Activated CD8-positive, alpha-beta memory T cell treated with anti-CD3 and anti-CD28 coated beads, Interleukin-2, amount 50 U/mL, for 48 hours (primary cell): ENCODE measurements at places on chromosomes 3 and 15.

DNA sequence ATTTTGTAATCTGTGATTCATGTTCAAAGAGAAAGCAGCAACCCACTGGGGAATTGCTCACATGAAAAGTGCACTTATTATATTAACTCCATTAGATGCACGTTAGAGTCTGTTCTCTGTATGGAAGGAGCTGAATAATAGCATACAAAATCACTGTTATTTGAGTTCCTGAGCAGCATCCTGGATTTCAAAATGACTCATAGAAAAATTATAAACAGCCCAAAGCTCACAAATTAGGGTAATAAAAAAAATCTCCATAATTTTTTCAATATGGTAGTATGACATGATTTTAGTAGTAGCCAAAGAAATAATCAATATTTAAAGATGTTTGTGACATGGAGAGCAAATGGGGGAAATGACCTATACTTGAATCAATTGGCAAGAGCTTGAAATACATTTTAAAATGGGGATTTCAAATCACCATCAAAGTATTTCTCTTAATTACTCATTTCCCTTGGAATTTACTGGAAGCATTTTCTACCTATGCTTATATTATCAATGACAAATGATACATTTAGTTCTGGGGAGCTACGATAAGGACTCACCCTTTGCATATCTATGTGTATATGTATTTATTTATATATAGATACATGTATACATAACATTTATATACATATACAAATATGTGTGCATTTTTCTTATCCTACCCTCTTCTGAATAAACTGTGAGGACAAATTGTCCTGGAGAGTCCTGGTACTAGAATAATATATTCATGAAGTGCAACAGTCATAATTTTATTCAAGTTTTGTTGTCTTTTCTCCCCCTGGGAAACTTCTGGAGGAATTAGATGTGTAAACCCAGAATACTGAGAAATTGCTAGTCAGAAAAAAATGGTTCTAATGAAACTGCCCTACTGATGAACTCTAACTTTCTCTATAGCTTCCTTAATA, 116.3 kb downstream of the RPL22L1 start:
- no peak for DNase-seq

GRCh38 chr3:108554913-108555571, 34.2 kb downstream of the CIP2A start:
- no peak for DNase-seq

GRCh38 chr15:35293353-35294130, 208.4 kb upstream of the NANOGP8 start:
- DNase-seq = no peak

DNA sequence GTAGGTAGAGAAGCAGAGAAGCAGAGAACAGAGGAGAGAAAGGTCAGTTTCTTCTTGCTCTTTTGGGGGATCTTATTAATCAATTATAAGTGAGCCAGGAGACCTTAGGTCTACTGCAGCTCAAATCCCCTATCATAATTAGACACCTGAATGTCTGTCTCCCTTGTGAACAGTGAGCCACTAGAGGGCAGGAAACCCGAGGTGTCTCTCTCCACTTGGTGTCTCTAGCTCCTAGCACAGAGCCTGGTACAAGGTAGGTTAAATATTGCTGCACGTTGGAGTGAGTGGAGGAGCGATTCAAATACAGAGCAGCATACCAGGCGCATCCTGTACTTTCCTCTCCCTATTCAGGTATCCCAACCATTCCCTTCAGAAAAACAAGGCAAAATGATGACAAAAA, 2.0 kb upstream of the ST8SIA2 start:
- DNase-seq = no peak

DNA sequence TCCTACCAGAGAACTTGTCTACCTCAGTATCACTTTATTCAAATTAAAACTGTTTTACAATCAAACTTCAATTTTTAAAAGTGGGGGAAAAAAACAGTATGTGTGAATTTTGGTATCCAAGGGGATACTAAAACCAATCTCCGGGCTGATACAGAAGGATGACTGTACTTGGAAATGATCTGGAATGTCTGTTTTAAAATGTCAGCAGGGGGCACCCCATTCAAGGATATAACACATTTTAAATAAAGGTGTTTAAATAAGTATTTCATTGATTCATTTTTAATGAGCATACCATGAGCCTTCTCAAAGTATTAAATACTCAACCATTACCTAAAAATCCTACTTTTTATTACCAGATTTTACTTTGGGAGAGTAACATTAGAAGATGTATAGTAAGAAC, 67.9 kb downstream of the ULK4 start:
- no peak for DNase-seq

- DNase-seq = no peak
Measured at GRCh38 chr3:168472783-168473182, 377.1 kb upstream of the GOLIM4 start.

DNA sequence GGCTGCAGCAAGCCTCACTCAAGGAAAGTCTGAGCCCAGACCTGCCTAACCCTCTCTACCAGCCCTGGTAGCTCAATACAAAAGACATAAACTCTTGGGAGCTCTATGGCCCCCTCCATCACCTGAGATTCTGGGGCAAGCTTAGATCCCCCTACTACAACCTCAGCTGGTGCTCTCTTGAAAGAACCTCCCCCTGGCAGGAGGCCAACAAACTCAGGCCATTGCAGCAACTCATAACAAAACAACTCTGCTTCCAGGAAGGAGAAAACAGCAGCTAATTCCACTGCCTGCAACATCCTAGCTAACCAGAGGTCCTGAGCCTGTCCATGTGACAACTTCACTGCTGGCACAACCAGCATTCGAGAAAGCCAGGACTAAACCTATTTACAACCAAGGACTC, 169.2 kb downstream of the ROBO1 start:
- DNase-seq = no peak

DNA sequence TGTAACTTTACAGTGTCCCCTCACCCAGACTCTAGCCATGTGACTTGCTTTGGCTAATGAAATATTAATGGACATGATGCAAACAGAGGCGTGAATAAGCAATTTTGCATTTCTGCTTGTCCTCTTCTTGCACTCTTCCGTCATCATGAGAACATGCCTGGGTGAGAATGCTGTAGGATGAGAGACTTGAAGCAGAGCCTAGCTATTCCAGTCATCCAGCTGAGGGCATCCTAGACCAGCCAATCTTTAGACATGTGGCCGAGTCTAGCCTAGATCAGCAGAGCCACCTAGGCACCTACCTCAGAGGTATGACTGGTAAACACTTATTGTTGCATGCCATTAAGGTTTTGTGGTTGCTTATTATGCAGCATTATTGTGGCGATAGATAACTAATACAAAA, 450.5 kb upstream of the AZI2 start:
- no peak for DNase-seq

GRCh38 chr15:88917760-88918159, 4.6 kb upstream of the MFGE8 start:
- DNase-seq = no peak

GRCh38 chr3:9279966-9280365, 30.5 kb upstream of the SRGAP3 start:
- DNase-seq = no peak

GRCh38 chr3:87359826-87360225, 83.4 kb upstream of the POU1F1 start:
- no peak for DNase-seq

DNA sequence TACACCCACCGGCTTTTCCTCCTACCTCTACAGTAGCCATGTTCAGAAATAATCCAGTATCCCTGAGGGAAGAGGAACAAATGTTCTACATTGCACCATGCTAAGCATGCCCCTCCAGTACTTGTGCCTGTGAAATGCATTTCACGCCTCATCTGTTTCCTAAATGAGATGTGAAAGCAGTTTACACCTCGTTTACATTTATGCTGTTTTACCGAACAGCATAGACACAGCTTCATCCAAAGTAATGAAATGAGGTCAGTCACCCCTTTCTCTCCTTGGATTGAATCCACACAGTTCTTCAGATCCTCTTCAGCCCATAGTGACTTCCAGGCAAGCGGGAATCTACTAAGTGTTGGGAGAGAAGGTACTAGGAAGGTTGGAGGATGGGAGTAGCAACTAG, 514.3 kb downstream of the PDCD6IP start:
- no peak for DNase-seq

- DNase-seq = no peak
Measured at GRCh38 chr3:46649436-46649835, 37.1 kb downstream of the FAM240A start.

GRCh38 chr3:157647820-157648219, 144.6 kb upstream of the VEPH1 start:
- DNase-seq = no peak

GRCh38 chr3:147705651-147706051, 296.5 kb downstream of the ZIC1 start:
- no peak for DNase-seq

DNA sequence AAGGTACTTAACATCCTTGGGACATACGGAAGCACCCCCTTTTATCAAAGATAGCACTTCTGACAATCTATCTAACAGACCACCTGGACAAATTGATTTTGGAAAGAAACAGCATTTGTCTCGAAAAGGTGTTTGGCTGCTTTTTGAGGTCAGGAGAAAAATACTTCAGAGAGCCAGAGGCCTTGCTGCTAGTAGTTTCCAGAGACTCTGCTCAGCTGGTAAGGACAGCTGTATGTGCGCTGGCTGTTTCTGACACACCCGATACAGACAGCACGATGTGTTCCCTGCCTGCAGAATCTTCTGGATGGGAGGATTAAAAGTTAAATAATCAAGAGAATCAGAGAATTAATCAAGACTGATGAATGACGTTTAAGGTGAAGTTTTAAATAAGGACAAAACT, 15.6 kb upstream of the GYG1 start:
- DNase-seq = no peak

GRCh38 chr15:48112242-48112641, 8.5 kb upstream of the SLC24A5 start:
- DNase-seq = no peak

DNA sequence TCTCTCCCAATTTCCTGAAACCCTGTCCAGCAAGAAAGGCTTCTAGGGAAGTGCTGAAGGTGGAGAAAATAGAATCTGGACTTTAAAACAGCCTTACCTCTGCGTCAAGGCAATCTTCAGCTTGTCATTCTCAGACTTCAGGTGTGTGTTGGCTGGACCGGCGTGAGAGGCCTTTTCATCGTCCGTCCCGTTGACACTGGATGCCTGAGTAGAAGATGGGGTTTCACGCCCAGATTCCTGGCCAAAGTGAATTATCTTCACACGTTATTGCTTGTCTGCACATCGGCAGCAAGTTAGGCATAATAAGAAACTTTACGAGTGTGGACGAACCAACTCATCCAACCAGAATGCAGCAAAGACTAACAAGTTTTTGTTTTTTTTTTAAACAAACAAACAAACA, 49.5 kb downstream of the WHAMM start:
- no peak for DNase-seq

GRCh38 chr3:113498221-113499005, 16.5 kb downstream of the SPICE1 start:
- DNase-seq = no peak

GRCh38 chr3:52471371-52472238, 16.2 kb downstream of the NISCH start:
- peak; percentile 68 for DNase-seq

- no peak for DNase-seq
Measured at GRCh38 chr3:141279077-141279967, 47.7 kb downstream of the PXYLP1 start.

DNA sequence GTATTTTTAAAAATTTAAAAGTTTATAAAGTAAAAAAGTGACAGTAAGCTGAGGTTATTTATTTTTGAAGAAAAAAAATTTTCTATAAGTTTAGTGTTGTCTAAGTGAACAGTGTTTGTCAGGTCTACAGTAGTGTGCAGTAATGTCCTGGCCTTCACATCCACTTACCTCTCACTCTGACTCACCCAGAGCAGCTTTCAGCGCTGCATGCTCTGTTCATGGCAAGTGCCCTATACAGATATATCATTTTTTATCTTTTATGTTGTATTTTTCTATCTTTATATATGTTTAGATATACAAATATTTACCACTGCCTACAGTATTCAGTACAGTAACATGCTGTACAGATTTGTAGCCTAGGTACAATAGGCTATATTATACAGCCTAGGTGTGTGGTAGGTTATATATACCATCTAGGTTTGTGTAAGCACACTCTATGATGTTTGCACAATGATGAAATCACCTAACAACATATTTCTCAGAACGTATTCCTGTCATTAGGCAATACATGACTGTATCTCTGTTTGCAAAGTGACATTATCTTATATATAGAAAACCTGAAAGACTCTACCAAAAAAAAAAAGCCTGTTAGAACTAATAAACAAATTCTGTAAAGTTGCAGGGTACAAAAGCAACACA, 75.9 kb upstream of the TMC3 start:
- no peak for DNase-seq

DNA sequence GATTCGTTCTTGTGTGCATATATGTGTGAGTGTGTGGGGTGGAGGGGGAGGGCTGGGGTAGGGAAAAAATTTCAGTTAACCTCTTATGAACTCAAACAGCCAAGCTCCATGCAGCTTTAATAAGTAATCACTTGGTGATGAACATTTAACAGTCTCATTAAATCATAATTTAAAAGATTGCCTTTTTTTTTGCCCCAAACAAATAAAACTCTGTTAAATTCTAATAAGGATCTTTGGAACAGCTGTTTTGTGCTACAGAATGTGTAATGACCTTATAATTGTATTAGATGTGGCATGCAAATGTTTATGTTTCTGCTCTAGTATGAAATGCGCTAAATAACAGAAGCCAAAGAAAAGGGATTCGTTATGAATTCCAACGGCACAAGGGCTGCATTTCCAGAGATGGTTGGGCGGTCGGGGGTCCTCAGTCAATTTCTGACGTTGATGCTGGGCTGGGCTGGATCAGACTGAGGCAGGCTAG, 80.0 kb upstream of the RORA start:
- no peak for DNase-seq
